ENCODE measurements at places on chromosomes 5 and 9.

DNA sequence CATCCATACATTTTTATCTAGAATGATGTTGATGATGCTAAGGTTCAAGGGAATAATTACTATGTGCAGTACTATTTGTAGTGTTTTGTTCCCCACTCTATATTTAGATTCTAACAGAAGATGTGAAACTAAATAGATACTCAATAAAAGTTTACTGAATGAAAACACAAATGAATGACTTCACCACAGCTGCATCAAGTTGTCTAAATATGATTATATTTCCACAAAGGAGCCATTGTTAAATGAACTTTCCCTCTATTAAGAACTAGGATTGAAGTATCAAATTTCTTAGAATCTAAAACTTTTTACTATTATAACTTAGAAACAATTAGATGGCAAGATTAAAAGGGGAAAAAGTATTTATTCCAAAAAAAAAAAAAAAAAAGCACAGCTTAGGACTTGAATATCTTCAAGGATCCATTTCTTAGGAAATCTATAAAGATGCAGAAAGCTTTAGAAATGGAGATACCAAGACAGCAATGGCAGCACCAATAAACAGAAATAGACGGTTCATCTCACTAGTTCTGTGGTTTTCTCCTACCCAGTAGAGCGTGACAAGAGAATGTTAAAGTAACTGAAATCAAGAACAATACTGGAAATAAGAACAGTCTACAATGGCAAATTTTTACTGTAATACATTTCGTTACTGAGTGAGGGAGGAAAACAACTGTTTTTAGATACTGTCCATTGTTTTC lies 347.6 kb downstream of the EBF1 start:
- DNase-seq: no peak

- DNase-seq: no peak
These were observed 149.7 kb downstream of the ENC1 start for GRCh38 chr5:74490814-74491213.

- no peak for DNase-seq
These were observed 1.4 kb upstream of the QRFP start for GRCh38 chr9:130897848-130898551.

GRCh38 chr9:18480662-18481093 lies 6.7 kb downstream of the ADAMTSL1 start:
- peak; percentile 94 for DNase-seq

DNA sequence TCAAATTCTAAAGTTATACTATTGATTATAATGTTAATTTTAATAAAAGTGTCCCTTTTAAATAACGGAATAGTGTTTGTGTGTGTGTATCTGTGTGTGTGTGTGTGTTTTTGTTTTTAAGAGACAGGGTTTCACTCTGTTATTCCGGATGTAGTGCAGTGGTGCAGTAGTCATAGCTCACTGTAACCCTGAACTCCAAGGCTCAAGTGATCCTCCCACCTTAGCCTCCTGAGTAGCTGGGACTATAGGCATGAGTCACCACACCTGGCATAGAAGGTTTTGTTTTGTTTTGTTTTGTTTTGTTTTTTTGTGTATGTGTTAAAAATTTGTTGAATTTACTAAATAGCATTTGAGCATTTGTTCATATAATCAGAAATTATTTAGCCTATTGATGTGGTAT lies 64.6 kb downstream of the YTHDC2 start:
- DNase-seq: no peak

- DNase-seq: peak; percentile 1
These were observed 159.2 kb upstream of the WWC1 start for GRCh38 chr5:168132241-168132641.

GRCh38 chr5:1111727-1112289 lies at the start of gene SLC12A7:
Gene SLC12A7 (minus strand): TSS chr5:1112063. CDS start chr5:1111991, 72 bp downstream.
- no peak for DNase-seq

- DNase-seq: no peak
These were observed 85.2 kb downstream of the GRAMD2B start for GRCh38 chr5:126508251-126508961.

GRCh38 chr9:16352791-16353401 lies 517.6 kb downstream of the BNC2 start:
- peak; percentile 49 for DNase-seq

- DNase-seq: no peak
These were observed 69.8 kb upstream of the EGFLAM start for GRCh38 chr5:38188591-38188990.

- DNase-seq: no peak
These were observed 104.2 kb downstream of the RAPGEF6 start for GRCh38 chr5:131530706-131531331.

DNA sequence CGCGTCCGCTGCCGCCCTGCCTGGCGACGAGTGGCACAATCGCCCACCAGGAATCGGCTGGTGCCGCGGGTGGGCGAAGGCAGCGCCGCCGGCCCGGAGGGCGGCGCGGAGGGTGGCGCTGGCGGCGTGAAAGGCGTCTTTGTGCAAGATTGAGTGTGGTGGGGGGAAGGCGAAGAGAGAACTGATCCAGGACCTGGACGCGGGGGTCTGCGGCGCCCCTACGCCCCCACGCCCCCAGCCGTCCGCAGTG lies 4.6 kb upstream of the RGMB start:
- no peak for DNase-seq

- no peak for DNase-seq
These were observed 105.2 kb upstream of the ITGA1 start for GRCh38 chr5:52682492-52682891.

GRCh38 chr5:172853355-172853975 lies 19.4 kb downstream of the ERGIC1 start:
- no peak for DNase-seq

DNA sequence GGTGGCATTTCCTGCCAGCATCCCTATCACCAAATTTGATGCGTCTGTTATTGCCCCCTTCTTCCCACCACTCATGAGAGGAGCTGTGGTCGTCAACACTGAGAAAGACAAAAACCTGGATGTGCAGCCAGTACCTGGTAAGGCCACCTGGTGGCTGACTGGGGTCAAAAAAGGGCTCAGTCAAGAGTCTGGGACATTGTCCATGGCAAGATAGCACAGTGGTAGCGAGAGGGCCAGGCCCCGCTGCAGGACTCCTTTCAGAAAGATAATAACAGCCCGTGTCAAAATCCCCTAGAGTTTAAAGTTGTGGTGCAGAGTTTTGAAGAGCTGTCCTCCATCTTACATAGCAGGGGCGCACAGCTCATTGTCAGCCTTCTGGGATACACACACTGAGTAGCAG lies 40.8 kb downstream of the CSF1R start:
- no peak for DNase-seq

DNA sequence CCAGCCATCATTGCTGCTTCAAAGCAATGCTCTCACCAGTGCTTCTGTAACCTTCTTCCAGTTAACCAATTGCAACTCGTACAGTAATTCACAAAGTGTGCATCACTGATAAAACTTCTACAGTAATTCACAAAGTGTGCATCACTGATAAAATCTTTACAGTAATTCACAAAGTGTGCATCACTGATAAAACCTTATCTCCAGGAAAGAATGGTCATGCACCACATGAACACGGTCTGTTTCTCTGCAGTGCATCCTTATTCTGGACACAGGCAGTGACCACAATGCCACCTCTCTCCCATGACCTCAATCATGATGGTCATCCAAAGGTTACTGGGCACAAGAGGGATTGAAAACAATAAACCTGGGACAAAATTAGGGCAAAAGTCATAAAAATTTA lies 153.6 kb downstream of the TSSK1B start:
- no peak for DNase-seq

- no peak for DNase-seq
These were observed 101.8 kb downstream of the PJA2 start for GRCh38 chr5:109307951-109308350.

GRCh38 chr9:128788445-128788844 lies 1.4 kb downstream of the TBC1D13 start:
- no peak for DNase-seq

DNA sequence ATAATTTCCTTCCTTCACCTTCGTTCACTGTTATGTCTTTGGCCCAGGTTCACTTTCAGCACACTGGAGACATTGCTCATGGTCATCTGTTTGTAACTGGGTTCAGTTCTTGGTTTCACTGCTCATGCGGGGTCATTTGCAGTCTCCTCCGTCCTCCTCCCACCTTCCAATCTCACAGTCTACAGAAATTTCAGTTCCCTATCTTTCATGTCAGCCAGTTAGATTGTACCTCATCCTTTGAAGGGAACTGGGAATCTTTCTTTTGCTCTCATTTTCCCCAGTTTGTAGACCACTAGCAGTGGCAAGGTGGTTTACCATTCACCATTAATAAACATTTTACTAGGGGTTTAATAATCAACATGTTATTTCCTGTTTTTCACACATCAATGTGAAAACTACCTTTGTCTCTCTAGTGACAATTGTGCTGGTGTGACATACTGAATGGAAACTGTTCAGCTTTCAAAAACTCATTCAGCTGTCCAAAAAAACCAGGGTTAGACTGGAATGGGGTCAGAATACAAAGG lies 100.9 kb upstream of the IL6ST start:
- DNase-seq: no peak

GRCh38 chr5:176429972-176430371 lies 13.6 kb upstream of the CLTB start:
- DNase-seq: no peak

- DNase-seq: no peak
These were observed 7.2 kb downstream of the EPB41L4A start for GRCh38 chr5:112411903-112412302.

DNA sequence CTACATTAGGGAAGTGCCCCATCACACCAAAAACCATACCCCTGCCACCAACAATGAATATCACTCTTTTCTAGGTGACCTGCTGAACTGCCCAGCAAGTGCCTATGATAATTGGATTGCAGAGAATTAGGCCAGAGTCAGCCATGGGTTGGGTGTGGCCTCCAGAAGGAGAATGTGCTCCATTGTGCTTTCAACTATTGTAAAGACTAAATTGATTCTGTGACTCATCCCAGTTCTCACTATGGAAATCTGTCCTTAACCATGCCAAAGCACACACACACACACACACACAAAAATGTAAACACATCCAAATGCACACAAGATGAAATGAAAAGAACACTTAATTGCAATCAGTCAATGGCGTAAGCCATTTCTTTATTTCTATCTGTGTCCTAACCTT lies 25.7 kb downstream of the DRD1 start:
- no peak for DNase-seq

DNA sequence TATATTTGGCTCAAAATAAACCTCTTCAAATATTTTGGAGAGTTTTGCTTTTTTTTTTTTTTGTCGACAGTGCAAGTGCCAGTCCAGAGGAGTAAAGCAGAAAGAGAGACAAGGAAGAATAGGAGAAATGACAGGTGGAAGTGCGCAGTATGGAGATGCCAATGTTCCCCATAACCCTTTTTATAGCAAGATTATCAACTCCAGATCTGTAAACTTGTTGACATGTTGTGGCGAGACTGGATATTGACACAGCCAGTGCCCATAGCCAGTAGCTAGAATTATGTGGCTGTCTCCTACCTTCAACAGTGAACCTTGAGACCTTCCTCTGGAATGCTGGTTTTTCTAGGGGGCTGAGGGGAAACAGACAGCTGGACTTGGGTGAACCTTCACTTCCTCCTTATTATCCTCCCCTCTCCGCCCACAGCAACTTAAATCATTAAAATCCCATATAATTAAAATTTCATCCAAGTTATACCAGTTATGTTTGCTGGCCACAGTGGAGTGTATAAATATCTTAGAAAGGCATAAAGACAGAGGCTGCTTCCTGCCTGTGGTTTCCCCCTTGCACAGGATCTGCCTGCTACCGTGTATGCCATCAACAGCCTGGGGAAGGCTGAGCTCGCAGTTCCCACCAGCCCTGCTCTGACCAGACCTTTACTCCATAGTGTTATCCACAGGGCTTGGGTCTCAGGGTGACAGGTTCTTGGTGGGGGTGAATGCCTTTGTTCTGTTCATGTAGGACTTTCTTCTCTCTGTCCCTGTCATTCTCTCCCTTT lies 112.3 kb upstream of the ANKH start:
- no peak for DNase-seq

DNA sequence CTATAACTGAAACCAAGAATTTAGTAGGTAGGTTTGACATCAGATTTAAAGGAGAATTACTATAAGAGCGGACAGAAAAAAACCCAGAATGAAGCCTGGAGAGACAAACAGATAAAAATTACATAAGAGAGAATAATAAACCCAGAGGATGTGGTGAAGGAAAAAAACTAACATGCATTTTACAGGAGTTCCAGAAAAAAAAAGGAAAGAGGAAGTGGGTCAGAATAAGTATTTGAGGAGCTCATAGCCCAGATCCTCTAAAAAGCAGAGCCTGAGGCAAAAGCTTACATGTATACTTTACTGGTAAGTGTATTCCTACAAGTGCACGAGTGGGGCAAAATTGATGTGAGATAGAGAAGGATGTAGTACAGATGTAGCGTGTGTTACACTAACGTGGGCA lies 43.1 kb upstream of the NAA35 start:
- no peak for DNase-seq

DNA sequence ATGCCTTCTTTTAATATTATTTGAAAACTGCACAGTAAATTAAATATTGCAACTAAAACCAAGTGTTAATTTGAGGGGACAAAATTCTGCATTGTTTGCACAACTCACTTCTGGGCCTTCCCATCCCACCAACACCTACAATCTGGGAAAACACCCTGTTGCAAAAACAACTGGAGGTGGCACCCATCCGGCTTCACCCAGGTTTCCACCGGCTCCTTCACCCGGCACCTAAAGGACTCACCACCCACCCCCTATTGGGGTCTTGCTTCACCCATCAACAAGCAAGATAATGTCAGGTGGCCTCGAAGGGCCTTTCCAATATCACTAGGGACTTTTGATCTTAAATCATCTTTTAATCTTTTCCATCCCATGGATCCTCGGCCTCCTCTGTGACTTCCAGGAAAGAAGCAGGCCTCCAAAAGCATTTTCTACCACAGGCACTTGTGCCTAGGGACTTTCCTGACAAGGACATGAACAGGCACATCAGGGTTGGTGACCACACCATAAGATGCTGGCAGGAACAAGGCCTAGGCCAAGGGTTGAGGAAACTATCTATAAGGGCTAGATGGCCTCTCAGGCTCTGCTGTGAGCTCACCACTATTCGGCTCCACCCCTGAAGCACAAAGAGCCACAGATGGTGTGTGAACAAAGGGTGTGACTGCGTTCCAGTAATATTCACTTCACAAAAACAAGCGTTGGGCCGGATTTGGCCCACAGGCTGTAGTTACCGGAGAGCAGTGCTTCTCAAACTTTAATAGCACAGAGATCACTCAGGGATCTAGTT lies 205.1 kb downstream of the AUH start:
- DNase-seq: no peak

All from ELR (cell line).